ENCODE measurements at places on chromosomes 2 and 18.

GRCh38 chr2:19911808-19912509, 10.2 kb upstream of the TTC32 start:
- DNase-seq: no peak

GRCh38 chr2:230934231-230935129, 9.4 kb upstream of the GPR55 start:
- no peak for DNase-seq

DNA sequence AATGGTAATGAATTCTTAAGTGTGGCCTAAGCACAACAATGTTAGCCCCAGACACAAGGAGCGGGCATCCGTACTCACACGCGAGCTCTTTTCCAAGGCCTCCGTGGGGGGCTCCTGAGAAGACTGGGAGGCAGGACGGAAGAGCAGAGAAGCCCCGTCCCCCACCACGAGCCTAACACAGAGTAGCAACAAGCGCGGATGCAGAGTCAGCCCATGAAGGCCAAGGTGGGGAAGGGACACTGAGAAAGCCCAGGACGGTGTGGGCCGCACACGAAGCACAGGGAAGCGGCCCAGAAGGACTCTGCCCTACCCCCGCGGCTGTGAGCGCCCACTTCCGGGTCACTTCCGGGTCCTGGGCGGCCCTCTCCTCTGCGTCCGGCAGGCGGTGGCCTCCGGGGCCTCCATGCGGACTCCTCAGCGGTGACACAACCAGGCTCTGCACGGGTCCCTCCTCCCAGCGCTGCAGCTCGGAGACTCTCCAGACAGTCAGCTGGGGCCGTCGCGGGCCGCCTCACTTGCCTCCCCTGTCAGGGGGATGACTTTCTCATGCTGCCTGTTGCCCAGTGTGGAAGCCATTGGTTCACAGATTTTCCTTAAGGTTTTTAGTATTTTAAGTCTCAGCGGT, 151.5 kb downstream of the MTCL1 start:
- DNase-seq: no peak

- no peak for DNase-seq
Observed at GRCh38 chr2:149115781-149116180, 77.3 kb downstream of the LYPD6B start.

DNA sequence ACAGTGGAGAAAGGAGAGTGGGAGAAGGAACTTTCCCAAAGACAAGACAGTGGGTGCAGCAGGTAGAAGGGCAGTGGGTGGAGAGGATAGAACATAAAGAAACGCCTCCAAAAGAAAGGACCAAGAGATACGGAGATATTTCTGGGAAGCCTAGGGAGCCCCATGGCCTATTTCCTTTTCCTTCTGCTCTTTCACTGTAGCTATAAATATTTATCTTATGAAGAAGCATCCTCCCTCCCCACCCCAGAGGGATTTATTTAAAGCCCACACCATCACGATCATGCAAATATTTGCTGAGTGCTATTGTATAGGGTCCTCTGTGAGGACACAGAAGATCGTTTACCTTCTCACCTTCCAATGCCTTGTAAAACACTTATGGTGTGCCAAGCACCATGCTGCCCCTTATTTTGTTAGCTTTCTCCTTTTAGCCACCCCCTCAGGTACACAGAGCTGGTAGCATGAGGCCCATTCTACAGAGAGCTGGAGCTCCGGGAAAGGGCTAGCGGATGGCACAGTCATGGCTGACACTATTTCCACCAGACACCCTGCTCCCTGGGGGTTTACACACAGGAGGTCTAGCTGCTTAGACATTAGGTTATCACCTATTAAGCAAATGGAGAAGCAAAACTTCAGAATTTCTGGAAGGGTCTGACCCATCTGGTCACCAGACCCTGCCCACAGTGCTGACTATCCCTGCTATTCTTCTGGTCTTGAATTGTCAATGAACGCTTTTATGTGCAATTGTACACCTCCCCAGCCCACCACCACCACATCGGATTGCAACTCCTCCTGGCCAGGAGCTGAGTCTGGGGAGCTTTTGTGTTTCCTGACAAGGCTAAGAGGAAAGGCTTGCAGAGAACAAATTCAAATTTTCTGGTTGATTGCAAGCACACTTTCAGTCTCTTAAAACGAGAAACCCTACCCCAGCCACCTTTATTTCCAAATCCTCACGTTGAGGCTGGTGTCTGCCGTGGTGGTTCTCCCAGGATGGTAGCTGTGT, 91.8 kb upstream of the KLF7 start:
- no peak for DNase-seq

- no peak for DNase-seq
Observed at GRCh38 chr18:27901424-27902226, 275.3 kb downstream of the CDH2 start.

GRCh38 chr2:144832048-144832447, 312.1 kb upstream of the ZEB2 start:
- no peak for DNase-seq

Data from activated naive CD8-positive, alpha-beta T cell treated with anti-CD3 and anti-CD28 coated beads, Interleukin-2, amount 50 U/mL, for 24 hours (primary cell).